ENCODE measurements at places on chromosomes 11 and 22.

- no peak for DNase-seq
Measured at GRCh38 chr11:35160246-35160824, 21.4 kb downstream of the CD44 start.

- DNase-seq, result no peak
Measured at GRCh38 chr11:64388894-64389293, 29.9 kb downstream of the RPS6KA4 start.

- DNase-seq, result no peak
Measured at GRCh38 chr22:46701262-46701661, 36.8 kb downstream of the CERK start.

- peak; percentile 56 for DNase-seq
Measured at GRCh38 chr11:46367244-46367915, 14.1 kb upstream of the MDK start.

DNA sequence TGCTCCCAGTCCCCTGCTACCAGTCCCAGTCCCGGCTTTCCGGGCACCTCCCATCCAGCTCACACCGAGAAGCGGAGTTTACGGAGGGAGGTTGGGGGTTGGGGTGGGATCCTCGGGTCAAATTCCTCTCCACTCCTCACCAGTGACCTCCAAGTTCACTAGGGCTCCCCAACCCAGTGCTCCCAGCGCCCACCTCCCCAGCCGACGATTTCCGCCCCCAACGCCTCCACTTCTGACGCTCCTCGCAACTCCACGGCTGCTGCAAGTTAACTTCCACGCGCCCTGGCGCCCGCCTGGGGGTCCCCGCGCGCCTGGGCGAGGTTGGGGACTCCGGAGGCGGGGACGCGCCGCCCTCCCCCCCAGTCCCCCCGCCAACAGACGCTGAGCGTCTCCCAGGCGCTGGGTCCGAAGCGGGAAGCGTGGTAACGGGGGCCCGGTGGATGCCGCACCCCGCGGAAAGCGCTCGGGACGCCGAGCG lies 526 bp downstream of the TPST2 start:
- DNase-seq, result no peak

DNA sequence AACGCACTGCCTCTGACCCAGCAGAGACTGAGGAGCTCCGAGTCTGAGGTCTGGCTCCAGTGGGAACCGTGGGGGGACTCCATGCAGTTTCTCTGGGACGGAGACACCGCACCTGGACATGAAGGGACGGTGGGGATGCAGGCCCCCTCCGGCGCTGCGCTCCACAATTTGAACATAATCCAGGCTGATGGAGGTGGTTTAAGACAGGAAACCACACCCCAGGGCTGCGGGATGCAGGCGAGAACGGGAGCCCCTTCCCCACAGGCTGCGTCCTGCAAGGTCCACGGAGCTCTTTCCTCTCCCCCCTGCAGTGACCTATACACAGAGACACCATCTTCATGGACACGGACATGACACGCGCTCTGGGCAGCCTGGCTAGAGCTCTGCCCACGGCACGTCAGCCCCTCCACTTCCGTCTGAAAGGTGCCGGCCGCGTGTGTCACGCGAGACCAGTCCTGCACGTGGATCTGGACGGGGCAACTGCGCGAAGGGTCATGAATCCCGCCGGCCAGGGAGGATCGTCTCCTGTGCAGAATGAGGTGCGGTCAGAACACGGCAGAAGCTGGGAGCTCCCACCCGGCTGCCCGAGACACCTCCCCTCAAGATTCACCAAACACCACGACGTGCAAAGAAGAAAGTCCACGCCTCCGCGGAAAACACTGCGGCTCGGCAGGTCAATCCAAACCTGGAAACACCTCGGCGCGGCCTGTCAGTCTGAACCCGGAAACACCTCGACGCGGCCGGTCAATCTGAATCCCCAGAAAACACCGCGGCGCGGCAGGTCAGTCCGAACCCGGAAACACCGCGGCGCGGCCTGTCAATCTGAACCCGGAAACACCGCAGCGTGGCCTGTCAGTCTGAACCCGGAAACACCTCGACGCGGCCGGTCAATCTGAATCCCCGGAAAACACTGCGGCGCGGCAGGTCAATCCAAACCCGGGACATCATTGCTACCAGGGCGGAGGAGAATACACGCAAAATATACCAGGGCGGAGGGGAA lies 212.4 kb downstream of the BRD1 start:
- no peak for DNase-seq

- DNase-seq, result no peak
Measured at GRCh38 chr11:71572811-71573210, 7.4 kb downstream of the KRTAP5-10 start.

DNA sequence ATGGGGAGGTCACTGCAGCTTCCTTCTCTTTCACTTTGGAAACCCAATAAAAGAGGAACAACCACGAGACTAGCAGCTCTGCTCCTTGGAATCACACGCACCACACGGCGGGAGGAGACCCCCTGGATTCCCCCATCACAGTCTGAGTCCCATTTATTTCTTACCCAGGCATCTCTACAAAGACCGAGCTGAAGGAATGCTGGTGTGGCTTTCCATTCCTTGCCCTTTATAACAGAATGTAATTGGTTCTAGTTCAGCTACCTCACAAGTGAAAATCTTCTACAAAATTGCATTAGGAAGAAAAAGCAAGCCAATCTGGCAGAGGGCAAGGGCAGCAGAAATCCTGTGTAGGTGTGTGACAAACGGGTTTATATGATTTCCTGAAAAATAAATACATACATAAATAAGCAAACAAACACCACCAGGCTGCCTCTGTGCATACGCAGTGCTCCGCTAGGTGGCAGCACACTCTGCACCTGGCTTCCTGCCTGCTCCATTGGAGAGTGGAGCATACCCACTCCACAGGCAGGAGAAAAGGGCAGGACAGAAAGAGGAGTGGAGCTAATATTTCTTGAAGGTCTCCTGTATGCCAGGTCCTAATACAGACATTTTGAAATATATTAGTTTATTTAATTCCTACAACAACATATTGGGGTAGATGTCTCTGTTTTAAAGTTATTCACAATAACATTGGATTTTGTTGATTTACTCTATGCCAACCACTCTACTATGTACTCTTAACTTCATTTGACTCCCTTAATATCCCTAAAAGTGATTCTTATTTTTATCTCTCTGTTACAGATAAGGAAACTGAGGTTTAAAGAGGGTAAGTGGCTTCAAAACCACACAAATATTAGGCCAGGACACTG lies 673.1 kb downstream of the KCNA4 start:
- DNase-seq, result no peak

GRCh38 chr11:32430568-32431381 lies 4.6 kb downstream of the WT1 start:
- DNase-seq, result no peak

DNA sequence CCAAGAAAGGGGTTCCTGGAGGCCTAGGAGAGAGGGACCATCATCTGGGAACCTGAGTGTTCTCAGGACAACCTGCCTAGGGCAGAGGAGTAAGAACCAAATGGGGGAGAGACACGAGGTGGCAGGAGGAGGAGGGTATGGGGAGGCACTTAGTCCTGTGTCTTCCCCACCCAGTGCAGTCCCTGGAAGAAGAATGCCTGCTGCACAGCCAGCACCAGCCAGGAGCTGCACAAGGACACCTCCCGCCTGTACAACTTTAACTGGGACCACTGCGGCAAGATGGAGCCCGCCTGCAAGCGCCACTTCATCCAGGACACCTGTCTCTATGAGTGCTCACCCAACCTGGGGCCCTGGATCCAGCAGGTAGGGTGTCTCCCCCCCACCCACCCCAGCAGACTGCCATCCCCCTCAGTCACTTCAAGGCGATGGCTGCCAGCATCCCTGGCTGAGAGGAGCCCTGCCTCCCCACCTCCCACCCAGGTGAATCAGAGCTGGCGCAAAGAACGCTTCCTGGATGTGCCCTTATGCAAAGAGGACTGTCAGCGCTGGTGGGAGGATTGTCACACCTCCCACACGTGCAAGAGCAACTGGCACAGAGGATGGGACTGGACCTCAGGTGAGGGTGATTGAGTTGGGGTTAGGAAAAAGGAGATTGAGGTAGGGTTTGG lies 3.7 kb upstream of the INPPL1 start:
- no peak for DNase-seq

GRCh38 chr22:23064381-23065068 lies 5.8 kb upstream of the GNAZ start:
- no peak for DNase-seq

DNA sequence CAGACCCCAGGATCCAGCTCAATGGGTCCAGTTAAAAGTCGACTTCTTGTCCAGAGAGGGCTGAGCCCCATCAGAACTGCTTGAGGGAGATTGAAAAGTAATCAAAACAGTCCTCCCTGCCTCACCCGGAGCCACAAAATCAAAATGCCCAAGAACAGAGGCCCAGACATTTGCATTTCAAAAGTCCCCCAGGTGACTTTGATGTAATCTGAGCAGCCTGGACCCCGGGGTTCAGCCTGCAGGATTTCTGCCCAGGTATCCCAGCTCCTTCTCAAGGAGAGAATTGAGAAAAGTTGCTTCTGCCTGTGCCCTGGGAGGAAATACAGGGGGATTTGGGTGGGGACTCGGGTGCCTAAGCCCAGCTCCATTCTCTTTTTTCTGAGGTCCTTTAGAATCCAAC lies 1385.0 kb downstream of the TBC1D22A start:
- DNase-seq, result no peak

GRCh38 chr22:28229566-28230485 lies 310.8 kb upstream of the PITPNB start:
- no peak for DNase-seq

GRCh38 chr11:22583963-22584492 lies 41.6 kb downstream of the FANCF start:
- no peak for DNase-seq

DNA sequence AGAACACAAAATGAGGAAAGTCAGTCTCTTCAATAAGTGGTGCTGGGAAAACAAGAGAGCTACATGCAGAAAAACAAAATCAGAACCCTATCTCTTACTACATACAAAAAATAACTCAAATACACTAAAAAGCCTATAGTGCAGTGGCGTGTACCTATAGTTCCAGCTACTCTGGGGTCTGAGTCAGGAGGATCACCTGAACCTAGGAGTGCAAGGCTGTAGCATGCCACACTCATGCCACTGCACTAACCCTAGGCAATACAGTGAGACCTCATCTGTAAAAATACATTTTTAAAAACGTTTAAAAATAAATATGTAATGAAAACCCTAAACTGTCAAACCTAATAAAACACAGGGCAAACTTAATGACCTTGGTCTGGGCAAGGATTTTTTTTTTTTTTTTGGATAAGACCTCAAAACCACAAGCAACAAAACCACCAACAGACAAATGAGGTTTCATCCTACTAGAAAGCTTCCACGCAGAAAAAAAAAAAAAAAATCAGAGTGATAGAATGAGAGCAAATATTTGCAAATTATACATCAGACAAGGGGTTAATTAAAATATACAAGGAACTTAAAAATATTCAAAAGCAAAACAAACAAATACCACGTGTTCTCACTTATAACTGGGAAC lies 35.2 kb downstream of the XKR3 start:
- no peak for DNase-seq

DNA sequence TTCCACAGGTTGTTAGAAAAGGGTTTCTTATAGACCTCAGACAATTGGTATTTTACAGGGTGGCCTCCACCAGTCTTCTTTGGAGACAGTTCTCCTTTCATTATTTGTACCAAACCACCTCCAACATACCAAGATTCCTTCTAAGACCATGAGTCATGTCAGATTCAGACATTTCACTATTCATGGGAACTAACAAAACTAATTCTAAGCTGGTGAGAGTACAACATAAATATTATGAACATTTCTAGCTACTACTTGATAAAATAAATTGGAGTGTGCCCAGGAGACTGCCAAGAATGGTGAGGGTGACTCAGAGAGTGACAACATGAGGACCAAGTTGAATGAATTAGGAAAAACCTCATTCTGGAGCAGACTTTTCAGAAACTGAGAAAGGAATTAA lies 494.6 kb upstream of the LRRC4C start:
- no peak for DNase-seq

- DNase-seq, result no peak
Measured at GRCh38 chr11:61173456-61173855, 12.2 kb upstream of the VPS37C start.

- peak; percentile 26 for DNase-seq
Measured at GRCh38 chr11:75492181-75492820, 33.4 kb downstream of the GDPD5 start.

DNA sequence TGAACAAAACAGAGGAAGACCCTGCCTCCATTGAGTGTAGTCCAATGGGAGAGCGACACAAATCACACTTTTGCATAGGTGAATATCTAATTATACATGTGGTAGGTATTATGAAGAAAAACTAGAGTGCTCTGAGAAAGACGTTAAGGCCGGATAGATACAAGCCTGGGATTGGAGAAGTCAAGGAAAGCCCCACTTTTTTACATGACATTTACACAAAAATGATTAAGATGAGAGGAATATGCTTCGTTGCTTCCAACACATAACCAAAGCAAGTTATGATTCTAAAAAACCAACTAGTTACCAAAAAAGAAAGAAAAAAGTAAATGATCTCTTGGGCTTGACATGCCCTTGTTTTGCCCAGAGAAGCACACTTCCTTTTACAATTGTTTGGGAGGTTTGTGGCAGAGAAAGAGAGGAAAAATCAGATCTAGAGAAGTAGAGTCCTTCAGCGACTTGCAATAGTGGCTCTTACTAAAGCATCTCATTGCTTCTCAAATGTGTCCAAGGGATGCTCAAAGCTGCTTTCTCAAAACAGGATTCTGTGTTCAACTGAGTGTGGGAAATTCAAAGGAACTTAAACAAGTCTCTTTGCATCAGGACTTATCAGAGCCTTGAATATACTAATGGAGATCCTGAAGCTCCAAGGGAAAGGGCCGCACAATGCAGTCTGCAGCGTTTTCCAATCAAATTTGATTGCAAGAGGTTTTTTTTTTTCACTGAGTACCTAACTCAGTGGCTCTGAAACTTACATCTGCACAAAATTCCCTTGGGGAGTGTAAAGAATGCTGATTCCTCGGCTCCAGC lies 38.8 kb downstream of the FLI1 start:
- DNase-seq, result no peak

GRCh38 chr22:27795053-27795452 lies 6.5 kb downstream of the MN1 start:
- DNase-seq, result no peak

DNA sequence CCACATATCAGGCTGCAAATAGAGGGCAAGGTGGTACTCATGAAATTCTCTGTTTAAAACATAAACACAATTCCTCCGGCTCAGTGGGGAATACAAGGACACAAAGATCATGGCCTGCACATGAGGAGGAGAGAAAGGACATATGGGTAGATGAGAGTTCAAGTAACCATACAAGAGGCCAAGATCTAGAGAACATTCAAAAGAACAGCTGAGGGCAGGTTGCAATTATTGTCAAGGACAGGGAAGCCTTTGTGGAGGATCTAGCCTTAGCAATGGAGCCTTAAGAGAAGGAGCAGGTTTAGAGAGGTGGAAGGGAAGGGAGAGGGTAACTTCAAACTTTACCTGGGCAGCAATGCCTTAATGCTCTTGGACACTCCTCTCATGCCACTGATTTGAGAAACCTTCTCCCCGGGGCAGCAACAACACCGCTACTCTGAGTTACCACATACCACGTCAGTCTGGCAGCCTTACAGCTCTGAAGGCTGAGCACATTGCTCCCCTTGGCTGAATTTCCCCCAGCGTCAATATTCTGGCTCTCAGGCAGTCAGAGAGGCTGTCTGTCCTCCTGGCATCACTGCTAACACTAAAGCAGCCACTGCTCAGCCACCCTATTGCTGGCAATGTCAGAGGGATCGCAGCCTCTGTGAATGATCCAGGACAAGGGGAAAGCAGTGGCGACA lies 55.5 kb downstream of the CLPB start:
- no peak for DNase-seq

GRCh38 chr11:3709977-3710376 lies 38.8 kb upstream of the CHRNA10 start:
- DNase-seq, result no peak
